ENCODE measurements at places on chromosomes 7 and 10.

GRCh38 chr10:12735843-12736462 lies 265.6 kb downstream of the CCDC3 start:
- peak; percentile 55 for DNase-seq

DNA sequence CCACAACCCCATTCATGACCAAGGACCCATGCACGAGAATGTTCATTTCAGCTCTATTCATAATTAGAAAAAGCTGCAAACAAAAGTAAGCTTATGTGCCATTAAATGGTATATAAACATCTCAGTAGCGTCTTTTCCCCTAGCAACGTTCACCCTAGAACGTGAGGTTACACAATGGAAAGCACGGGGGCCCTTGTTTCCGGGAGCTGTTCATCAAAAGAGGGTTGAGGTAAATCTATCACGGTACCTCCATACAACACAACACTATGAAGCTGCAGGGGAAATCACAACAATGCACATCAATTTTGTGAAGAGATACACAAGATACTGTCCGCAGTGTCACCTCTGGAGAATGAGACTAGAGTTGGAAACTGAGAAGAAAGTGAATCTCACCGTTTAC lies 80.9 kb upstream of the DDC start:
- no peak for DNase-seq

GRCh38 chr10:117322260-117322659 lies 53.0 kb downstream of the PDZD8 start:
- DNase-seq: no peak

- no peak for DNase-seq
Measured at GRCh38 chr10:30500534-30500933, 66.5 kb downstream of the MAP3K8 start.

GRCh38 chr10:58740620-58741369 lies 228.1 kb downstream of the BICC1 start:
- DNase-seq: peak; percentile 30

GRCh38 chr7:108088729-108089128 lies 41.4 kb downstream of the LAMB4 start:
- no peak for DNase-seq

DNA sequence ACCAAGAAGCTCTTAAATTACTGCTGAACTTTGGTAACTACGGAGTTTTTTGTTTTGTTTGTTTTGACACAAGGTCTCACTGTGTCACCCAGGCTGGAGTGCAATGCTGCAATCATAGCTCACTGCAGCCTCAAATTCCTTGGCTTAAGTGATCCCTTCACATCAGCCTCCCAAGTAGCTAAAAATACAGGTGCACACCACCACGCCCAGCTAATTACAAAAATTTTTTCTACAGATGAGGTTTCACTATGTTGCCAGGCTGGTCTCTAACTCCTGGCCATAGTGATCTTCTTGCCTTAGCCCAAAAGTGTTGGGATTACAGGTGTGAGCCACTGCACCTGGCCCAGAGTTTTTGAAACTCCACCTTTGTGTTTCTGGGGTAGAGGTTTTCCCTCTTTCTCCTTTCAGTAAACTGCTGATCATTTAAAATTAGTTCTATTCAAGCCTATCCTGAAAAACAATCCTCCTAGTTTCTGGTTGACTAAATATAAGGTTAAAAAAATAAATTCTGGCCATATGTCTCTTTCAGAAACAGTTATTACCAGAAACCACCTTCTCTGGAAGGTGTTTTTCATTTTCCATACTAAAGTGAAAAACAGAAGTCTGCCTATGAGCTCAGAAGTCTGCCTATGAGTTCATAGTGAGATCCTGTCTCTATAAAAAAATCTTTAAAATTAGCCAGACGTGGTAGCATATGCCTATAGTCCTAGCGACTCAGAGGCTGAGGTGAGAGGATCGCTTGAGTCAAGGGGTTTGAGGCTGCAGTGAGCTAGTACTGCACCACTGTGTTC lies 63.9 kb downstream of the VOPP1 start:
- DNase-seq: no peak

GRCh38 chr10:416091-416515 lies 273.4 kb downstream of the DIP2C start:
- DNase-seq: no peak

DNA sequence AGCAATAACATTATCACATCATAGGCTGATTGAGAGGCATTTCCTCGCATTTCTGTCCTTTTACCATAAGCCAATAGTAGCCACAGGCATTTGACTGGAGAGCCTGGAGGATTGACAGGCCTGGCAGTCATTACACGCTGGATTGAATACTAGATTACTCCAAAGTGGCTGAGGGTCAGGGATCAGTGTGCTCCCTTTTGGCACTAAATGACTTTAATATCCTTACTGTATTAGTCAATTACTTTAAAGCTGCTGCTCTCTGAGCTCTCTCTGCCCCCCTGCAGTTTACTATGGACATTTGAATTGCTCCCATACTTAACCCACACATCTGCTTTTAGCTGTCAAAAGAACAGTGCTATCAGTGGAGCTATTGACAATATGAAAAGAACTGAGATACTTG lies 302.0 kb downstream of the TFEC start:
- no peak for DNase-seq

DNA sequence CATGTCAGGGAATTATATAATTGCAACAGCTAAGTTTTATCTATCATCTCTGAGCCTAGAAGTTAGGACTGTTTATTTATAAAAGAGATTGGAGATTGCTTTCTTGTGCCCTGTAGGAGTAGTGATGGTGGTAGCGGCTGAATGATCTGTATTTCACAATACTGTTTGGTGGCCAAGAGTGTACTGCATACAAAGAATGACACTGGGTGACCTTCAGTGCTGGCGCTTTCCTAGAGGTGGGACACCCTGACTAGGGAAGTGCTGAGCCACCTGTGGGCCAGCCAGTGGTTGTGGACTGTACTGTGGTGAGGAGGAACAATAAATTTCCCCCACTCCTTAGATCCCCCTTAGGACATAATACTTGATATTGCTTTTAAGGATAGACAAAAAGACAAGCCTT lies 53.0 kb downstream of the COPG2 start:
- DNase-seq: peak; percentile 43

DNA sequence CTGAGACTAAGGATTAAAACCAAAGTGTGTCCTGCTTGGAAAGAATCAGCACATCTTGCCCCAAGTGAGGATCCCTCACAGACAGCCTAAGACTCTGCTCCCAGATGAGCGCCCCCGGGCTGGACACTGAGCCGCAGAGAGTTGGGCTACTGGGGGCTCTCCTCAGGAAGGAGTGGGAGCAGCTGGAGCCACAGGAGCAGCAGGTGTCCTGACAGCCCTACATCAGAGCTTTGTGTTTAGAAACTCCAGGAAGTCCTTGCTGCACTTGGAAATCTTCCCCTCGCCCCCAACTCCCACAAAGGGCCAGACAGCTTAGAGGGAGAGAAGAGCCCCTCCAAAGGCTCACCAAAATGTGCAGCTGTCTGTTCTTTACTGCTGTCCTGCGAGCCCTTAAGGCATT lies 172.2 kb downstream of the HERPUD2 start:
- DNase-seq: no peak

- no peak for DNase-seq
Measured at GRCh38 chr10:130066743-130067142, 43.9 kb downstream of the C10orf143 start.

DNA sequence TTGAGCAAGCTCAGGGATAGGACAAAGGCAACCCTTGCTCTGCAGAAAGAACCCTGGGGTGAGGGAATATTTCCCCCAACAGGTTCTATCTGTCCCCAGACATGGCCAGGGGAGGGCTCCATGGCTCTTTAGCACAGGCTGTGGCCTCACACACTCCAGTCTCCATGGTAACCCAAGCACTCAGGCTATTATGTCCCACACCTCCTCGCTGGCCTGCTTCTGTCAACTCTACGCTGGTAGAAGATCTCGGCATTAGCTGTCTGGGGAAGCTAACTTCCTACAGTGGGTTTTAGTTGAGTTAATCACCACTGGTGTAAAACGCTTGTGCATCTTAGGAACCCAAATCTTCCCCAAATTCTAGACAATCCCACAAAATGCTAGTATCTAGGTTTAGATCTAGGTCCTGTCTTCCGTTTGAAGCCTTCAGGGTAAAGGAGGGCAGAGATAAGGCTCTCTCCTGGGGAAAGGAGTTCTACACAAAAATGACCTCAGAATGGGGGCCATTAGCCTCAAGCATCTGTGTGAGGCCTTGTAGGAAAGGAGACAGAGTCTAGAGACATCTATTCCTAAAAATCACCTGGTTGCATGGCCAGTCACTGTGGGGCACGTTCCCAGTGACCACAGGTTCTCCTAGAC lies 36.7 kb upstream of the SLIT1 start:
- no peak for DNase-seq

DNA sequence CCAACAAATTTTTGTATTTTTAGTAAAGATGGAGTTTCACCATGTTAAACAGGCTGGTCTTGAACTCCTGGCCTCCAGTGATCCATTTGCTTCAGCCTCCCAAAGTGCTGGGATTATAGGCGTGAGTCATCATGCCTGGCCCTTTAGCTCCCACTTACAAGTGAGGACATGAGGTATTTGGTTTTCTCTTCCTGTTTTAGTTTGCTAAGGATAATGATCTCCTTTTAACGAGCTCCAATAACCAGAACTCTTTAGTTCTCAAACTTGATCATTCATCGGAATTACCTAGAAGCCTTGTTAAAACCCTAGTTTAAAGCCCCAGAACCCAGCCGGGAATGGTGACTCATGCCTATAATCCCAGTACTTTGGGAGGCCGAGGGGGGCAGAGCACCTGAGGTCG lies 481.4 kb downstream of the TYW1 start:
- DNase-seq: no peak

GRCh38 chr7:91837397-91838070 lies 43.0 kb downstream of the MTERF1 start:
- no peak for DNase-seq

GRCh38 chr10:78277314-78278057 lies 243.8 kb downstream of the RPS24 start:
- DNase-seq: no peak

DNA sequence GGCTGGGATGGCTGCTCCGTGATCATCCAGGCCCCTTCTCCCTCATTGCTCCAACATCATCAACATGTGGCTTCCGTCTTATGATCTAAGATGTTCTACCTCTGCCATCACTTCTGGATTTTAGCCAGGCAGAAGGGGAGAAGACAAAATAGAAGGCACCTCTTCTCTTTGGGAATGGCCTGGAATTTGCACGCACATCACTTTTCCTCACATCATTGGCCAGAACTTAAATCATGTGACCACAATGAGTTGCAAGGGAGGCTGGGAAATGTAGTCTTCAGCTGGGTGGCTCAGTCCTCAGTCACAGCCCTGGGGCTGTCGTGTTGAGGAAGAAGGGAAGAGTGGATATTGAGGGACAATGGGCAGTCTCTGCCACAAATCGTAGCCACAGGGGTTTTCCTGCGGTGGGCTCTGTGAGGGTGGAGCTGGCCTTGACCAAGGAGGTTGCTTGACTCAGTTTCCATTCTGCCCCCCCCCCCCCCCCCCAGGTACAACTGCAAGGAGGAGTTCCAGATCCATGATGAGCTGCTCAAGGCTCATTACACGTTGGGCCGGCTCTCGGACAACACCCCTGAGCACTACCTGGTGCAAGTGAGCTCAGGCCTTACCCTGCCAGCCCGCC lies 50.3 kb downstream of the PALD1 start:
- peak; percentile 34 for DNase-seq

DNA sequence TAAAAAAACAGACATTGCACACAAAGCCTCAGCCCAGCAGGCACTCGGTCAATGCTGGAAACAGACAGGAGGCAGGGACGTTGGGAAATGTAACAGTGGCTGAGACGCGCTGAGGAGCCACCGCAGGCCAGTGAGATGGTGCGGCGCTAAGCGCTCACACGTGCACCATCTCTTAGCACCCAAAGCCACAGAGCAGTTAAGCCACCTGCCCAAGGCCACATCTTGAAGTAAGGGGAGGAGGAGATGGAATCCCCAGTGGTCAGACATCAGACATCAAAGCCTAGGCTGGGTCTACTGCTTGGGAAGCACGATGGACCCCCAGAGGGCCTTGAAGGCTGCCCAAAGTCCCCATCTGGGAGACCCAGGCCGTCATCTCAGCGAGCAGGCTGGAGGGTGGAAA lies 15.6 kb downstream of the LAT2 start:
- no peak for DNase-seq

DNA sequence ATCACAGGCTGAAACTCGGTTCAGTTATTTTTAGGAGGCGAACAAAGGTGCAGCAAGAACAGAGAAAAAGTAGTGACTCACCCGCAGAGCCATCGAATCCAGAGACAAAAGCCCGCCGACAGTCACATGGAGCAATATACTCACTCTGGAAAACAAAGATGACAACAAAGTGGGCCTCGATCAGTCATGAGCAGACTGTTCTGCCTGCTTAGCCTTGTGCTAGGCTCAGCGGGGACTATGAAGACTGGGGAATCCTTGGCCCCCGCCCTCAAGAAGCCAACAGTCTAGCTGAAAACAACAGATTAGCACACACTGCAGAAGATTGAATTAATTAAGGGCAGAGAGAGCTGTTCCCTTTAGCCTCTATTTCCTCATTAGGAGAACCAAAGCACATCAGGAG lies 30.4 kb downstream of the XPNPEP1 start:
- DNase-seq: no peak

DNA sequence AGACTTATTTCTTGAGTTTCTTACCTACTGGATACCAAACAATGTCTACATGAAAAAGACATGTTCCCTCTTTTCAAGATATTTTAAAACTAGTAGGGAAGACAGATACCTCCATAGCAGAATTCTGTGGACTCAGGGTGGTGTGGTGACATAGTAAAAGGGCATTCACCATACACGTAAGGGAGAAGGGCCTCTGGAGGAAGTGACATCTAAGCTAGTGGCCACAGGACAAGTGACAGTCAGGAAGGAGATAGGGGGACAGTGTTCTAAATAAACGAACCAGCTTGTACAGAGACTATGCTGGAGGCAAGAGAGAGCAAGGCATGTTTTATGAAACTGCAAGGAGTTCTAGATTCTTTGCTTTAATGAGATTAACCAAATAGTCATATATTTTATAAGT lies 321.7 kb upstream of the LRGUK start:
- no peak for DNase-seq

GRCh38 chr7:84492098-84493034 lies 297.8 kb upstream of the SEMA3A start:
- DNase-seq: no peak

DNA sequence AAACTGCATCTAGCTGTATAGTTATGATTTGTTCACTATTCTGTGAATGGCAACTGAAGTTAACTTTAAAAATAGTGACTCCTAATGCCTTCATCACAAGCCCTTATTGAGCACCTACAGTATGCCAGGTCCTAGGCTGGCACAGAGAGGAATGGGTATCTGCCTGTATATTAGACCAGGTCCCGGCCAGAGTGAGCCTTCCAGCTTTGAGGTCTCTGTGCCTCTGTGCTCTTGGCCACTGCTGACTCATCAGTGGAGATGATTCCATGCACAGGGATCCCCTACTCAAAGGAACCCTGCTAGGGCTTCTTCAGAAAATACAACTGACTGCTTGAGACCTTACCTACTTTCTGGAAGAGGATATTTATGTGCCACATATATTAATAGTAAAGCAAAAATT lies 118.4 kb downstream of the GFRA1 start:
- no peak for DNase-seq

- DNase-seq: no peak
Measured at GRCh38 chr7:16822029-16822428, 17.2 kb upstream of the AGR2 start.

GRCh38 chr7:84638339-84638697 lies 443.7 kb upstream of the SEMA3A start:
- DNase-seq: no peak

GRCh38 chr7:153324094-153324493 lies 564.5 kb downstream of the ACTR3B start:
- DNase-seq: no peak

Data from Right ventricle myocardium superior (tissue), 1 donor.